HCT116 (cell line): ENCODE measurements at places on chromosomes 1 and 21.

DNA sequence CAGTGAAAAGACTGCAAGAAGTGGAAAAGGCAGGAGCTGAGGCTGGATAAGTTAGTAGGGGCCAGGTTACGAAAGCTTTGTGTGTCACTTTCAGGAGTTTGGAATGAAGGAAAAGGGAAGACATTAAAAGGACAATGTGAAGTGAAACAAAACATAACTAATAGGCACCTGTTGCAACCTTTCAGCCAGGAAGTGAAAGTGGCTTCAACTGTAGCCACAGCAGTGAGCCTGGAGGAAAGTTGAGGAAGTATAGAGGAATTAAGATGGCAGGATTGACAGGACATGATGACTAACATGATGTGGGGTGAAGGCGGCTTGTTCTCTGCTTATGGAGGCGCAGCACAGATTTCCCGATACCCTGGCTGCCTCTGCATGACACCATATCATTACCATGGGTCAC lies 68.9 kb downstream of the C4BPA start:
- H3K27me3 ChIP-seq, result no peaks in the 10 kb centered on the region
- peaks cover 2% of the 10 kb centered on the region for H3K36me3 ChIP-seq
- H3K4me3 ChIP-seq, result no peak overlapping the region
- DNase-seq, result no peak
- no peak overlapping the region for H3K27ac ChIP-seq
- no peaks in the 10 kb centered on the region for H3K4me1 ChIP-seq

DNA sequence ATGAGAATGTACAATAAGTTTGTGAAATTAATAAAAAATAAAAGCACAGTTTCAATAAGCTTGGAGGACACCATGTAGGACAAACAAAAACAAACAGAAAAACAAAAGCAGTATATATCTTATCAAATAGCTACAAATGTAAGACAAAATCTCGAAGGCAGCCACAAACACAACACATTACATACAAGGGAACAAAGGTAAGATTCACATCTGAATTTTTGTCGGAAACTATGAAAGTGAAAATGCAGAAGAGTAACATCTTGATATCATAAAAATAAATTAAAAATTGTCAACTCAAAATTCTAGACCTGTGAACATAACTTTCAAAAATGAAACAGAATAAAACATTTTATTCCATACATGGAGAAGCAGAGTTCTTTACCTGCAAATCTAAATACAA lies 1049.5 kb upstream of the ADGRL2 start:
- H3K4me3 ChIP-seq, result no peak overlapping the region
- no peaks in the 10 kb centered on the region for H3K27me3 ChIP-seq
- H3K36me3 ChIP-seq, result no peaks in the 10 kb centered on the region
- no peaks in the 10 kb centered on the region for H3K4me1 ChIP-seq
- no peak overlapping the region for H3K27ac ChIP-seq

GRCh38 chr21:25577424-25578055 lies 29.7 kb downstream of the MRPL39 start:
- no peak overlapping the region for H3K27ac ChIP-seq
- peaks cover 4% of the 10 kb centered on the region; the same call in 1 of the 2 replicates for H3K4me1 ChIP-seq
- no peak overlapping the region for H3K4me3 ChIP-seq
- DNase-seq, result no peak

- H3K4me1 ChIP-seq, result no peaks in the 10 kb centered on the region
- no peaks in the 10 kb centered on the region for H3K36me3 ChIP-seq
- no peak overlapping the region for H3K27ac ChIP-seq
These were observed 13.7 kb downstream of the PODN start for GRCh38 chr1:53075761-53076163.
